Activated CD4-positive, alpha-beta memory T cell treated with anti-CD3 and anti-CD28 coated beads for 36 hours (primary cell): ENCODE measurements at places on chromosomes 6 and 20. TPM values are rescaled to one million over a fixed set of nuclear protein-coding genes. Genes with fewer than 3 reads are reported as not detected.

DNA sequence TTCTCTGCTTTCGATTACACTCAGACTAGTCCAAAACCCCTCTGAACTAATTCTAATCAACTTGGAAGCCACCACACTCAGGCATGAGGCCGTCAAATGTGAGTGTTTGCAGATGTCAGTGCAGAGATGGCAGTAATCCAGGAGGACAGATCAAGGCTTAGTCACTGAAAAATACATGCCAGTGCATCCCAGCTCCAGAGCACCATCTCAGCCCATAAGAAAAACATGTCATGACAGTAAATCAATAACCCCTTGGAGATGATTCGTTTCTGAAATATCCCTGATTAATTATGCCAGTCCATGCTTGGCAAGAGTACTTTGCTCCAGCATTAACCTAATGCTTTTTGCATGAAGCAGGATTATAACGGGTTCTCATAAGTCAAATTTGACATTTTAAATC lies 179.5 kb downstream of the ADAT2 start:
- DNase-seq: no peak

DNA sequence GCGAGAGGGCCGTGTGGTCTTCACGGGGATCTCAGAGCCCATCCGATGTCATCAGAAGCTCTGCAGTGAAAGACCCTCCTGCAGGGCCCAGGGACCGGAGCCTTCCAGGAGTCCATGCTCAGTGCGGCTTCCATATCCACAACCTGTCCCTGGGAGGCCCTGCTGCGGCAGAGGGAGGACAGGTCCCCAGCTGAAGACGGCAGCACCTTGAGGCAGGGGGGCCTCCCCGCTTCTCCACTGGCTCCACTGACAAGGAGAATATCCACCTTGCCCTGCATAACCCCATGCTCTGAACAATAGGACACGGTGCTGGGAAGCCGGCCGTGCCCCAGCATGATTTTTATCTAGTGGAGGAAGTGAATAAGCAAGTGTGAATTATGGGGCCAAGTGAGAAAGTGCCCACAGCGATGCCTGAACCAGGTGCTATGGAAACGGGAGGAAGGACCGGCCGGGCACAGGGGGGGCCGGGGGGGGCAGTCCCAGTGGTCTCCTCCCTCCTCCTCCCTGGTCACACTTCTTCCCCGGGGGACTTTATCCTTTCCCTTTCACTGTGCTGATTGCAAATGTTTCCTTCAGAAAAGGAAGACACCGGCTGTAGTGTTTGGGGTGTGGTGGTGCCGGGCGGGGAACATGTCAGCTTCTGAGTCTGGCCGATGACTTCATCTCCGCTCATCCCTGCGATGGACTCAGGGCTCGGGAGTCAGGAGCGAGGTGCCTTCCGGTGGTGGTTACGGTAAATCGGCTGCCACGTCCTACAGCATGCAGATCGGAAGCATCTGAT lies 225.1 kb downstream of the ERMARD start:
- no peak for DNase-seq

DNA sequence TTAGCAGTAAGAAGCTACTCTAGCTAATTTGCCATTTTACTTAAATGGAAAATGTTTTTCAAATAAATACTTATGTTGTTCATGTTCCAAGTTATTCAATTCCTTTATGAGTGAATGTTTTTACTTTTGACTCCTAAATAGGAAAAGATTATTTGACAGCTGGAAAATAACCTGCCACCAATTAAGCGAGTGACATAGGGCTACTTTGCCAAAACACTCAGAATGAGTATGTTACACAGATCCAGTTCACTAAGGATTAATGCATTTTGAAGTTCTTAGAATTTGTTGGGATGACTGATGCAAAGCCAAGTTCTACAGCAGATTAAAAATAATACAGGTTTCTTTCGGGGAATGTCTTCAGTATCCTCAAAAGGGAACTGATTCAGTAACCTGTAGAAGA lies 144.4 kb downstream of the ADGRG6 start:
- DNase-seq: no peak

DNA sequence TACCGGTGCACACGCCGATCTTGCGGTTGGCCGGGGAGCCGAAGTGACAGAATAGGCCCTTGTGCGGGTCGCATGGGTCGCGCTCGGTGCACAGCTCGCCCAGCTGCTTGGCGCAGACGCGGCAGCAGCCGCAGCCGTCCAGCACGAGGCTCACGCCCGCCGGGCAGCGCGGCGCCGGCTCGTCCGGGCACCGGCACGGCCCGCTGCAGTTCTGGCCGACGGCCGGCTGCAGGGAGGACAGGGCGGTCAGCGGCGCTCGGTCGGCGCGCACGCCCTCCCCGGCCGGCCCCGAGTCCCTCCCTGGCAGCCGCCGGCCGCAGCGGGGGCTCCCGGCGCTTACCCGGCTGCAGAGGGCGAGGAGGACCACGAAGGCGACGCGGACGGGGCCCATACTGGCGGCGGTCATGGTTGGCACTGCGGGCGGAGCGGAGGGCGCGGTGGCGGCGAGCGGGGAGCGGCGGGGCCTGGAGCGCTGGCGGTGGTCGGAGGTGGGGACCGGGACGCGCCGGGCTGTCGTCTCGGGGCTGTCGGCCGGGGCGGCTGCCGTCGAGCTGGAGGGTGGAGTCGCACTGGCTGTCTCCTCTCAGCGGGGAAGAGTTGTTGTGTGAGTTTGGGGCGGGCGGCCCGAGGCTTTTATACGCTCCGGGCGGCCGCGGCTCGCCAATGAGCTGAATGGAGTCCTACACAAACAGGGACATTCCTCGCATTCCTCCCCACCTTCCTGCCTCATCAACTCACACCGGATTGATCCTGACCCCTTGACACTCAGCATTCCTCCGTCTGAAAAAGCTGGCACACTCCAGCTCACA lies at the start of gene CCN2:
TSS of gene CCN2 (minus strand) at position 606 of the 809 bp plus-strand sequence. CDS start at position 406, 200 bp downstream.
- peak; percentile 11 for DNase-seq

GRCh38 chr6:145689529-145689928 lies 45.8 kb downstream of the EPM2A start:
- DNase-seq: no peak

- DNase-seq: no peak
Observed at GRCh38 chr6:165611294-165611693, 51.7 kb downstream of the PDE10A start.

GRCh38 chr6:126026001-126026400 lies 39.7 kb downstream of the TRMT11 start:
- DNase-seq: no peak

GINM1 gene
- 16.0 TPM for total RNA-seq

MCCD1 gene
- total RNA-seq: not detected
